RWPE1 (cell line): ENCODE measurements at places on chromosomes 3 and 15.

- no peak for DNase-seq
Measured at GRCh38 chr3:14391033-14391432, 11.4 kb upstream of the SLC6A6 start.

- DNase-seq = peak; percentile 46
Measured at GRCh38 chr3:132659000-132659364, 627 bp downstream of the ACAD11 start.

DNA sequence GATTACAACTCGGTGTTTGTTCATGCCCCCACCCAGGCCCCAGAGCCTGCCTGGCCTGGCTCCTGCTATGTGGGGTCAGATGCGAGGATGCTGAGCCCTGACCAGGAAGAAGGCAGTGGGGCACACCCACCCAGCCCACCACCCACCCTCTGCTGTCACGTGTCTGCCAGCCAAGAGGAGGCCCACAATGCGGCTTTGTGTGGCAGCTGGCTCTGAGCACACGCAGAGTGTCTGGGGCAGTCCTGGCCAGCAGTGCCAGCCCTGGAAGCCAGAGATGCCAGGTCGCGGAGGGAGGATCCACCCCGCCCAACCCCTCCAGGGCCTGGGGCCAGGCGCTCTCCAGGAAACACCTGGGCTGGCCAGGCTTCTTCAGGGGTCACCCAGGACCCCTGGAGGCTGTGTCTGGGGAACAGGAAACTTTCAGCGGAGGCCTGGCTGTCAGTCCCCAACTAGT is 26.4 kb upstream of the KLF13 start:
- DNase-seq = no peak

- DNase-seq = no peak
Measured at GRCh38 chr3:156819842-156820691, 6.1 kb upstream of the LEKR1 start.

- DNase-seq = peak; percentile 65
Measured at GRCh38 chr3:195823999-195824398, 12.3 kb upstream of the MUC4 start.

- peak; percentile 52 for DNase-seq
Measured at GRCh38 chr3:171646357-171647133, 163.7 kb downstream of the PLD1 start.

DNA sequence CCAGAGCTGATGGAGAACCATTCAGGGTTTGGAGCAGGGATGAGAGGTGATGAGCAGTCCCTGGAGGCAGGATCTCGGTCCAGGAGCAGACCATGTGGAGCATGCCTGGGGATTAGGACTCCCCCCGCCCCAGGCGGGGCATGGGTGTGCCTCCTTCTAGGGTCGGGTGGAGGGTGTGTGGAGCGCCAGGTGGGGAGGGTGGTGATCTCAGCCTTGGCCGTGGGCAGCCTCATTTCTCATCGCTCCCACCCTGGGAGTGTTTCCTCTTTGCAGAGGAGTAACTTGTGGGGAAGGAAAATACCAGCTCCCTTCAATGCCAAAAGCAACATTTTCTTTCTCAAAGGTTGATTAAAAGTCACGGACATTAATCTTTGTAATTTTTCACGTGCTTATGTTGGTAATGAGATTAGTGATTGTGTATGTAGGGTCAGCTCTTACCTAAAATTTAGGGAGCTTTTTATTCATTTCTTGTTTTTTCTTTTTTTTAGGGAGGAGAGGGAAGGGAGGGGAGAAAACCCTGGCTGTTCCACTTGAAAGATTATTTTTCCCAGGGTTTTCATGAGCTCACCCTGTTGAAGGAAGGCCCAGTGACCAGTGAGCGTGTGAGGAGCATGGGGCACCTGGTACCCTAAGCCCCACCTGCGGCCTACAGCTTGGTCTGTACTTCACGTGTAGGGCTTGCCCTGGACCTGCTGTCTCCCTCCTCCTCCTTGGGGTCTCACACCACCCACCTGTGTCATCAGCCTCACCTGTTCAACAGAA is 11.0 kb downstream of the FBLN2 start:
- DNase-seq = peak; percentile 5

DNA sequence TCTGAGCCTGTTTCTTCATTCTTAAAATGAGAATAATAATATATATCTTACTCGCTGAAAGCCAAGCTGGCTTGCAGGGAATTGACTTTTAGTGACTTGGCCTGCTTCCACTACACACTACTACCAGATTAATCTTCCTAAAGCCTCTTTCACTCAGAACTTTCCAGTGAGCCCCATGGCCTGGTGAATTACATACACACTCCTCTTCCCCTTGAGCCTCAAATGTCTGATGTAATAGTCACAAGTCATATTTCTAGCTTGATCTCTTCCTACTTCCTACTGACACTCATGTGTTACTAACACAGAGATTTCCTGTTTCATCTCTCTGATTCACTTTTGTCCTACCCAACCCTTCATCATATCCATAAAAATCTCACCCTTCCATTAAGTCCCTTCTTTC is 82.7 kb upstream of the SOX2 start:
- peak; percentile 16 for DNase-seq

DNA sequence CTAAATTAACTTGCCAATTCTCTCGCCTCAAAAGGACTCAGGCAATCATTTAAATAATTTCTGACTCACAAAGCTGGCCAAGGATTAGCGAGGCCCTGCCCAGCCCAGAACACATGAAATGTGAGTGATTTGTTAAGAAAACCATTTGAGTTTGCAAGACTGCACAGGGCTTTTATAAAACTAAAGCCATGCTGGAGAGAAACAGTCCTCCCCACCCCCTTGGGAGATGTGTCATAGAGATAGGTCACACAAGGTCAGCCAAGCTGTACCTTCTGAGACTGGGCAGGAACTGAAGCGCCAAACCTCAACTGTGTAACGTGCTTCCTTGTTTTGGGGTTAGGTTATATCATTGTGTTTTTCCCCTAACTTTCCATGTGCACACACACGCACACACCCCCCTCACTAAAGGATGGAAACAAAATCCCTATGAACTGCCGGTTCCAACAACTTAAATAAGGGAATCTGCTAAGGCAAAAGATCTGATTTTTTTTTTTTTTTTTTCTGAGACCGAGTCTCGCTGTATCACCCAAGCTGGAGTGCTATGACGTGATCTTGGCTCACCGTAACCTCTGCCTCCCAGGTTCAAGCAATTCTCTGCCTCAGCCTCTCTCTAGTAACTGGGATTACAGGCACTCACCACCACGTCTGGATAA is 8.1 kb downstream of the SPATA12 start:
- peak; percentile 75 for DNase-seq

DNA sequence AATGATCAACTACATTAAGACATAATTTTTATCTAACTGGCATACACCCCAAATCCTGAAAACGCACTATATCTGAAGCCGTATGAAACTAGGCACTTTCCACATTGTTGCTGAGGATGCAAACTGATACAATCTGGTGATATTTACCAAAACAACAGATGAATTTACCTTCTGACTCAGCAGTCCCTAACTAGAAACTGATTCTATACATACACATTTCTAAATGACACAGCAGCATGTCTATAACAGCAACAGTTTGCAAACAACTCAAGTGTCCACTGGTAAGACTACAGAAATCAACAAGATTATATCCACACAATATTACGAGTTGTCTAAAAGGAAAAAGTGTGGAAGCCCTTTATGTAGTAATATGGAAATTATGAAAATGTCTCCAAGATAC is 22.9 kb downstream of the SECISBP2L start:
- DNase-seq = no peak

GRCh38 chr3:138449490-138449889 is 15.1 kb downstream of the ESYT3 start:
- DNase-seq = no peak

GRCh38 chr3:4734454-4734853 is 241.3 kb downstream of the ITPR1 start:
- DNase-seq = no peak

DNA sequence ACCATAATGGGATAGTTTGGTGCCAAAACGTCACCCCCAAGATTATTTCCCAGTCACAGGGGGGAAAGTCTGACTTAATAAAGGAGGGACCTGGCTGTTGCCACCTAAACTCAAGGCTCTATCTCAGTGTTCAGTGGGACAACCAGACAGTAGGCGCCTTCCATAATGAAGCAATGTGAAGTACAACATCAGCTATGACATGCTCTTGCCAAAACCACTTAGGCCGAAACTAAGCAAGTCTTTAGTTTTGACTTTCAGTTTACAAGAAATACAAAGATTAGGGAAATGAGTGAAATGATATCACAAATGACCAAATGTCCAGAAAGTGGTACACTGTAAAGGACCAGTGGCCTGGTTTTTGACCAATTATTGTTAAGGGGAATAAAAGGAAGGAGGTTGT is 32.9 kb downstream of the SOX14 start:
- DNase-seq = no peak

GRCh38 chr3:79086514-79086913 is 681.3 kb downstream of the ROBO1 start:
- DNase-seq = peak; percentile 16

DNA sequence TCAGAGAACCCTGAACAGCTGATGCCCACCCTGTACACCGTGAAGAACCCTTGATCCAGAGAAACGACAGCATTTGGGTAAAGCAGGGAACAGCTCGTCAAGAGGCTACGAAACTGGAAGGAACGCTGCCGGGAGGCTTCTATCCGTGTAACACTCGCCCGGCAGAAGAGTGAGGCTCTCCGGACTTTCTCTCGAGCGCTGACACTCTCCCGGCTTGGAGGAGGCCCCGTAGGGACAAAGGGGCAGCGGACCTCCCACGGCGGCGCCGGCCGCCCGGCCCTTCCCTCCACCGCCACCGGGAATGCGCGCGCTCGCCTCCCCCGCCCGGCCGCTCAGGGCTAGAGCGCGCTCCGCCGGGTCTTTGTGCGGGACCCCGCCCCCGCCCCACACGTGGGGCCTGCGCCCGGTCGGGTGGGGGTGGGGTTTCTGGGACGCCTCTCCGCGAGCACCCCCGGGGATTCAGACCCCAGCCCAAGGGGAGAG is 1.7 kb downstream of the HYAL2 start:
- DNase-seq = peak; percentile 56

DNA sequence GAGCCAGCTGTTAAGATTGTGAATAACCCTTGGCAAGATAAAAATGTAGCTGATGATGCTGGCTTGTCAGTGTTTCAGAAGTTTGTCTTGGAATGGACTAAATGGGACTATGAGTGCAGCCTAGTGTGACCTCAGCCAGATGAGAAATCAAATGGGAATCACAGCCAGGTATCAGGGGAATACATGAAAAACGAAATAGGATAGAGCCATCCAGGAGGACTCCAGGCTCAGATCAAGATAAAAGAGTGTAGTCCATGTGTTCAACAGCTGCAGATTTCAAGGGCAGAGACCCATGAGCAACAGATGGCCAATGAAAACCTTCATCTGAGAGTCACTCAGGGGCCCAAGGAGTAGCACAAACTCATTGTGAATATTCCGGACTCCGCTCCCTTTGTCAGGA is 1080.9 kb upstream of the CADM2 start:
- DNase-seq = no peak

DNA sequence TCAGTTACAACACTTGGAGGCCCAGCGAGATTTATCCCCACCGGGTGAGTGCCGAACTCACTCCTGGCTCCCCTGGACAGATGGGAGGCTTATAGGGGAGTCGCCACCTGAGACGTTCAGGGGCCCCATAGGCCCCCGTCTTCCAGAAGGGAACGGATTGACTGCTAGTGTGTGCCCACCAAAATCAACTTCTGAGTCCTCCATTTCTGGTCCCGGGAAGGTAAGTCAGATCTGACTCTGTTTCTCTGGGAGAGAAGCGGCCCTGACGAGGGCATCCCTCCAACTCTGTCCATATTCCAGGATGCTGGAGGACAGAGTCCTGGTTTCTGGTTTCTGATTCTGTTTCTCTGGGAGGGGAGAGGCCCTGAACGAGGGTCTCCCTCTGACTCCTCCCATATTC is 44.3 kb downstream of the ZBTB11 start:
- no peak for DNase-seq

GRCh38 chr3:197083486-197083885 is 53.9 kb upstream of the MELTF start:
- DNase-seq = peak; percentile 53

- peak; percentile 46 for DNase-seq
Measured at GRCh38 chr15:80660119-80660518, 35.0 kb upstream of the ABHD17C start.

GRCh38 chr3:55823001-55823400 is 335.9 kb upstream of the WNT5A start:
- no peak for DNase-seq

DNA sequence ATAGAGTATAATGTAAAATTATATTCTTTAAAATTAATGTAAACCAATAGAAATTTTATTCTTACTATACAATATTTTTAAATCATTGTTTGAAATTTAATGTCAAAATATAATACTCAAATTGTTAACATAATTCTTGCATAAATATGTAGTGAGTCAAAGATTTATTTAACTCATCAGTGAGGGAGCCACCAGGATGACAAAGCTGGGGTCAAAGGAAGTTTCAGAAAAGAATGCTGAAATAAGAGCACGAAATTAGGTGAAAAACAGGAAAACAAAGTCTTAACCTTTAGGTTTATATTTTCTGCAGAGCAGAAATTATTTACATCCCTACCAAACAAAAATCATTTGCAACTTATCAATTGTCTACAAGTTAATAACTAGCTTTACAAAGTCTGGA is 74.1 kb downstream of the DIPK2A start:
- DNase-seq = no peak
